CD4-positive, alpha-beta T cell treated with Interleukin-4 for 4 hours (primary cell): ENCODE measurements at places on chromosomes 3 and 15.

- no peak for DNase-seq
Measured at GRCh38 chr15:51970132-51970817, 1.3 kb downstream of the LEO1 start.

DNA sequence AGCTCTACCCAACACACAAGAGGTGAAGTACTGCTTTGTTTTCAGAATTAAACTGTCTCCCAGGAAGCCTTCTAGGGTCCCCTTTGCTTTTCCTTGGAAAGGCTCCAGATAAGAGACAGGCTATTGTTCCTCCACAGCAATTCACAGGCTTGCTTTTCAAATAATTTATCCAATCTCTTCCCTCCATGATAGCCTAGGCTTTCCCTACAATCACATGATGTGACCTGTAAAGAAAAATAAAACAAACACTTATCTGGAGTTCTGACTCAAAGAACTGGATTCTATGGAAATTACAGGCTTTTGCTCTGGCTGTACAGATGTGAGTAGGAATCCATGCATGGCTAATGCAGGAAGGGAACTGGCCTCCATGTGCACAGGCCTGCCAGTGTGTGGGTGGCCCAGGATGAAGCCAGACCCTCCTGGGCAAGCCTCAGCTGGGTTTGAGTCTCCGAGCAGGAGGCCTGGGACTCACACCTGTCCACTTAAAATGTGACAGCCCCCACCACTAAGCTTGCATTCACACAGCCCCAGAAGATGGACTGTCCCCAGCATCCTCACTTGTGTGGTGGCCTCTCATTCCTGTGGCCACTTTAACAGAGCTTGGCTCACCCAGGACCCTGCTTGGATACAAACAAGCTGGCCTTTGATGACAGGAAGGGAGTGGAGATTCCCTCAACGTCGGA lies 75.8 kb upstream of the LEKR1 start:
- no peak for DNase-seq

DNA sequence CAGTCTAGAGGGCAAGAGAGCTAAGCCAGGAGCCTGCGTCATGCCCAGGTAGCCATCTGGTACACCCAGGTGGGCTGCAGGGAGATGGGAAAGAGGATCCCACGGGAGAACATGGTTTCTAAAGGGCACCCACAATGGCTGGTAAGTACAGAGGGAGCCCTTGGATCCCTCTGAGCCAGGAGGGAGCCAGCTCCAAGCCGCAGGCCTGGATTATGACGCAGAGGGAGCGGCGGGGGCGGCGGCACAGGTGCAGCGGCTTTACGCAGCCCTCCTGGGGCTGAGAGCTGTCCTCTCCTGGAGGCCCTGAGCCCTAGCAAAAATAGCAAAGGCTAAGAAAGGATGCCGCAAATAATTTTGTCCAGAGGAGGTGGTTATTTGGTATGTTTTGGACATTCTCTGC lies 2.8 kb downstream of the CAV3 start:
- DNase-seq = no peak

GRCh38 chr15:61655881-61656280 lies 404.4 kb downstream of the VPS13C start:
- DNase-seq = no peak

- peak; percentile 70 for DNase-seq
Measured at GRCh38 chr3:122680475-122681283, at the start of gene PARP14. Gene PARP14, plus strand, starts transcription at chr3:122680839. Its CDS starts 45 bp downstream, at chr3:122680884.

DNA sequence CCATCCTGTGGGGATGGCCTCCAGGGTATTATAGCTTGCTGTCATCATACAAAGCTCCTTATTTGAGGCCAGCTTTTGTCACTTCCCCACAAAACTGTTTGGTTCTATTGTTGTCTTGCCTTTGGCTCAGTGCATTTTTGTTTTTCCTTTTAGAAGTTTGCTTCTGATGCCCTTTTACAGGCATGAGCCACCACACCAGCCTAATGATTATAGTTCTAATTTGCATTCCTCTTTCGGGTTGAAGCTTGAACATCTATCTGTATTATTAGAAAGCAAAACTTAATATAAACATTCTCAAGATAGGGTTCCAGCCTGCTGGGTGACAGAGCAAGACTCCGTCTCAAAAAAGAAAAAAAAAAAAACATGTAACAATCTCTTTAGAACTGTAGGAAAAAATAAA lies 39.8 kb downstream of the SMARCC1 start:
- DNase-seq = no peak

- DNase-seq = no peak
Measured at GRCh38 chr15:89051875-89052274, 36.4 kb upstream of the ABHD2 start.

- no peak for DNase-seq
Measured at GRCh38 chr15:42232606-42233005, 24.5 kb upstream of the VPS39 start.

DNA sequence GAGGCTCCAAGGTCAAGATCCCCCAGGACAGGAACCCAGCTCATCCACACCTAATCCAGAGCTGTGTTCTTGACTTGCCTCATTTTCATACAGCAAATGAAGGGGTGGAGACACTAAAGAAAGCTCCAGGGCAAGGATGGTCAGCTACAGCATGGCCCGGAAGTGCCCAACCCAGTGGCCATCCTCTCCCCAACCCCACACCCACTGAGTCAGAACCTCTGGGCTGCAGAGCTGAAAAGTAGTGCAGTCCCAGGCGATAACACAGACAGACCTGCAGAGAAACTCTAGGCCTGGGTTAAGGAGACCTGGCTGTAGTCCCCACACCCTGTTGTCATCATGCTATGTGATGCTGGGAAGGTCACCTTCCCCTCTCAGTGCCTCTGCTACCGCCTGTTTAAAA lies 85.3 kb downstream of the SEMA5B start:
- no peak for DNase-seq

- no peak for DNase-seq
Measured at GRCh38 chr3:170473358-170473757, 54.7 kb downstream of the CLDN11 start.

- no peak for DNase-seq
Measured at GRCh38 chr15:33526532-33526931, 215.8 kb downstream of the RYR3 start.

- DNase-seq = no peak
Measured at GRCh38 chr3:188134856-188135255, 19.1 kb upstream of the LPP start.

GRCh38 chr15:93917181-93917580 lies 314.2 kb upstream of the MCTP2 start:
- no peak for DNase-seq

- DNase-seq = no peak
Measured at GRCh38 chr15:94327356-94327936, 96.1 kb downstream of the MCTP2 start.

- peak; percentile 20 for DNase-seq
Measured at GRCh38 chr15:76285241-76285825, 25.9 kb downstream of the ETFA start.

GRCh38 chr15:78229431-78230406 lies 4.6 kb downstream of the ACSBG1 start:
- no peak for DNase-seq

DNA sequence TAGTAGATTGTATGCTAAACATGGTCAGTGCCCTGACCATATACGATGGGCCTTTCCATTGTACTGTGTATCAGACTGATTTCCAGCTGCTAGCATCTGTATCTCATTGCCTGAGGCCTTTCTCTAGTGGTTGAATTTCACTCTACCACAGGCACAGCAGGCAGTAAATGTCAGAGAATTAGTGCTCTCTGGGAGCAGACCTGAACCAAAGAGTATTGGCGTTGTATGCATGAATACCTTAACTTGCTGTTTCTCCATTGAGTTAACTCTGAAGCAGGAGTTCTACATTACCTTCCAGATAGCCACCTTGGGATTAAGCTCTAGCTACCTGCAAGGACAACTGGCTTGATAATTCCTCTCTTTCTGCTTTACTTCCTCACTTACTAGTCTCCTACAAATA lies 439.2 kb upstream of the EPHA3 start:
- no peak for DNase-seq

- DNase-seq = no peak
Measured at GRCh38 chr3:165159760-165160421, 36.3 kb downstream of the SLITRK3 start.

GRCh38 chr3:47643092-47643491 lies 64.4 kb upstream of the CSPG5 start:
- DNase-seq = no peak

DNA sequence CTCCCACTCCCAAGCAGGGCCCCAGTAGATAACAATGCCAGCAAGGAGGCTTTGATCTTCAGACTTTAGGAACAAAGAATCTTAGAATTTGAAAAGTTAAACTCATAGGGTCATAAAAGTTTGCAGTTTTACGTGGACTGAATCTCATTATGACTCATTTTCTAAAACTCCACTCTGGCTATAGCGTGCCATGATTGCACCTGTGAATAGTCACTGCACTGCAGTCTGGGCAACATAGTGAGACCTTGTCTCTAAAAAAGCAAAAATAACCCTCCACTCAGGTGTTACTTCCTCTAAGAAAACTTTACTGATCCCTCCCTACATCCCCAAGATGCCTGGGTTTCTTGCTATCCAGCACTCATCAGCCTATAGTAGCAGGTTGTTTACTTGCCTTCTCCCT lies 104.5 kb downstream of the IL20RB start:
- DNase-seq = no peak

GRCh38 chr3:137760341-137761098 lies 3.6 kb upstream of the SOX14 start:
- DNase-seq = no peak

GRCh38 chr15:78565951-78566774 lies 843 bp downstream of the CHRNA5 start:
- no peak for DNase-seq

DNA sequence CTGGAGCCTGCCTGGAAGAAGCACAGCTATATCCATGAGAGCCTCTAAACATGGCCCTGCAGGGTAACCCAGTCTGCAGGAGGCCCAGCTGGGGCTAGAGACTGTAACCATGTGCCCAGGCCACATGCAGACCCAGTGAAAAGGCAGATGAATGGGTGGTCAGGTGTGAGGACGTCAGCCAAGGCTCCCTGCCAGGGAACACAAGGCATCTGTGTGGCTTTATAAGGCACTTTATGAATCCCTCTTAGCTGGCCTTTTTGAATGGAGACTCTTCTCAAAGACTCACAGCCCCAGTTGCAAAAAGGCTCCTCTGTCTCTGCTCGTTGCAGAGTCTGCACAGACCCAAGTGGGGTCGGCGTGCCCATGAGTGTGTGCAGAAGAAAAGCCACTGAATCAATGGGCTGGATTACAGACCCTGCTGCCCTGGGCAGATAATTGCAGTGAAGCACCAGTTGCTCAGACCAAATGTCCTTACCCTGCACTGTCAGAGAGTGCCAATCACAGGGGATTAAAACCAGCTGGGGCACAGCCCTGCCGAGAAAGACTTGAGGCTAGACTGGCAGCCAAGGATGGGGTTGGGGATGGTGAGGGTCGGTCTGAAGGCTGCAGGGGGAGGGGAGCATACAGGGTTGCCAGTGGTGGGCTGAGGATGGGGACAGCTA lies 154.2 kb downstream of the RAB11A start:
- DNase-seq = no peak

DNA sequence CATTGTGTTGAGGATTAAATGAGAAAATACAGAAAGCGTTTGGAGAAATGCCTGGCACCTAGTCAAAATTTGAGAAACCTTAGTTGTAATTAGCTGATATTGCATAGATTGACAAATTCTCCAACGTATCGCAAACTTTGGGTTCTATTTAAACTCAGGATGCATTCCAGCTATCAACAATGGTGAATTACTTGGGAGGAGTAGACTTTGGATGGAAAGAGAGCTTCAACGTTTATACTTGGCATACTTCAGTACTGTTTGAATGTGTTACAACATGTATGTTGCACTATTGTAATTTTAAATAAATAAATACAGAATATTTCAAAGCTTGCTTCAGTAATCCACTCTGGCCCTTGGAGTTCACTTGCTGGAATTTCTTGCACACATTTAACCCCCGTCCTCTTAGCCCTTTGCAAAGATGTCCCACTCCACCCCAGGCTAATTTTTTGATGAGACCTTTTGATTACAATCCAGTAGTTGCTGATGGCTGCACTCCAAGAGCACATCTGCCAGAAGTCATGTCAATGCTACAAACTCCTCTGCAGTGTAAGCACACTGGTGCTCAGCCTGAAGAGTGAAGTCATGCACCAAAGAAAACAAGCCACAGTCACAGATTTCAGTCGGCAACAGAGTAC lies 4.7 kb upstream of the DIS3L start:
- DNase-seq = no peak

- DNase-seq = peak; percentile 18
Measured at GRCh38 chr3:58052373-58053273, 44.4 kb downstream of the FLNB start.

- DNase-seq = no peak
Measured at GRCh38 chr3:176699288-176699687, 498.0 kb downstream of the TBL1XR1 start.

GRCh38 chr3:46498916-46499519 lies 1.2 kb downstream of the RTP3 start:
- DNase-seq = no peak

- DNase-seq = peak; percentile 66
Measured at GRCh38 chr3:10286596-10287295, 6.0 kb downstream of the GHRL start.

DNA sequence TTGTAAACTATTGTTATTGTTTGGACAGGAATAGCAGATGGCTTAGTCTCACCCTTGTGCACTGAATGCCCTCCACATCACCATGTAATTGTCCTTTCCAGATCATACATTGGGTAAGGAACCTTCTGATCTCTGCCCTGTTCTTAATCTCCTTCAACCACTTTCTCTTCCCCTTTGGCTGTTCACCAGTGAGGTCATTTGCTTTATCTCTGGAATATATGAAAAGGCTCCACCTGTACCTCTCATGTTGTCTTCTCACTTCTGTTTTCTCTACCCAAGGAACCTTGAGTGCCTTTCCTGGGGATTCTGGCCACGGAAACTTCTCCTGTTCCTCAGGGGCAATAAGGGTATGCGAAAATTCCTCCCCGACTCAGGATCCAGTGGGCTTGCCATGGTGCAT lies 28.5 kb downstream of the MCTP2 start:
- DNase-seq = no peak

GRCh38 chr3:153158961-153159735 lies 2.9 kb upstream of the RAP2B start:
- no peak for DNase-seq

DNA sequence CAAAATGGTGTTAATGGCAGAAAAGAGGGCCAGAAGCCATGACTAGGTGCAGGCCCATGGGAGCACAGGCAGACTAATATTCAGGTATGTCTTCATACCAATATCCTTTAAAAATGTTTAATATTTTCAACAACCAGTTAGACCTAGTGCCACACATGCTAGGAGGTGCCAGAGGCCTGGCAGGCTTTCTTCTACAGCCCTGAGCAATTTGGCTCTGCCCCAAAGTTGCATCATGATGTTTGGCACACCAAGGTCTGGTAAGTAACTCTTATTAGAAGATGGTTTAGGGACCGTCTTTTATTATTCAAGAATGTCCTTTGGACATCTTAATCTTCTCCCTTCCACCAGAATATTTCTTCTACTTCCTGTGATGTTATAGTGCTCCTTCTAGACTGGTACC lies 34.8 kb downstream of the MITF start:
- DNase-seq = no peak

DNA sequence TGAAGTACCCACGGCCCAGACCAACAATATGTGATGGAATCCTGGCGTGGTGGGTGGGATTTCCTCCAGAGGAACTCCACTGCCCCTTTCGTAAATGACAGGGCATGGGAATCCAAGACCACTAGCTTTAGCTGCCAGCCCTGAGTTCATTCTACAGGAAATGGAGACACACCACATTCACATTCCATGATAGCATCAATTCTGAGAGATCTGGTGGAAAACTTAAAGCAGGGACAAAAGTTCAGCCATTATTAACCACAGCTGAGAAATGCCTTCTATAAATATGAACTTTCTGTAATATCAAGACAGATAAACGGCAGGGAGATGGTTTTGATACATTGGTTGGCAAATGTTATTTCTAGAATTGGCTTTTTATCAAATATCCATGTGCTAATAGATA lies 98.2 kb downstream of the FBN1 start:
- DNase-seq = no peak

GRCh38 chr3:50320853-50321335 lies 1.7 kb downstream of the HYAL2 start:
- DNase-seq = peak; percentile 48
